ENCODE measurements at places on chromosomes 4 and X.
A peak's percentile ranks its signal among the peaks of the same experiment; 100 is the strongest.

DNA sequence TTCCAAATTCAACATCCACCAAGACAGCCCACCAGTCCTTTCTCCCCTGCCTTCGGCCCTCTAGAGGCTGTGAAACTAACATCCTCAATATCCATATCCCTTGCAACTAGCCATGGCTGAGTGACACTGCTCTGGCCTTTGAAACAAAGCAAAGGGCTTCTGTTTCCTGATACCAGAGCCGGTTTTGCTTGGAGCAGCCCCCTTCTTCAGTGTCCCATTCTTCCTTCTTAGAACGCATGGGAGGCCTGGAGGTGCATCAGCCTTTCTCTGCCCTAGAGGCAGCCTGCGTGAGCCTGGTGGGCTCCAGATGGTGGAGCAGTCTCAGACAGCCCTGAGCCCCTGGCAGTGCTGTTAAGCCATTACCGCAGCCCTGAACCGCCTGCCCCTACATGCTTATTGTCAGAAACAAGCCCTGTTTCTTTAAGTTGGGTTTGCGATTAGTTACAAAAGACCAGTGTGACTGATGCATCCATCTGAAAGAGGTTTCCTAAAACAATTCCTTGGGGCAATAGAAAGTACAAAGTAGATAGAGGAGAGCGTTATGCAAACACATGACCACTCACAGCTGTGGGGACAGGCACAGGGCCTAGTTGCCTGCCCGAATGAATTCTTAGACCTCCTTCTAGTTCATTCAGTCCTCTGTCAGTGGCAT, 74.1 kb downstream of the EVC start:
- DNase-seq: no peak

- DNase-seq: no peak
Observed at GRCh38 chr4:110400086-110400485, 75.9 kb upstream of the ENPEP start.

DNA sequence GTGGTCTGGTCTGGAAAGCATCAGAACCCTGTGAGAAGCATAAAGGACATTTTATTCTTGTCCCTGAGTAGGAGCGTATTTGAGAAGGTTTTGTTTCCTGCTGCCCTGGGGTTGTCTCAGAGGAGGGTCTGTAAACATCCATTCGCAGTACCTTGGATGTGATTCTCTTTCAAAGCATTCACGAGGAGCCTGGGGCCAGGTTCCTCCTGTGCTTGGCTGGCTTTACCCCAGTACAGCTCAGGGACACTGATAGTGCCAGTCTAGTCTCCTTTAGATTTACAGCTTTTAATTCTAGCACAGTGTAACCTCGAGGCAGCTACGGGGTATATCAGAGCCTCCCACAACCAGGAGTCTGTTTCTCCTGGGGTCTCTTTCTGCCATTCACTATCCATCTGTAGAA, 2.7 kb downstream of the CLRN2 start:
- DNase-seq: no peak

- no peak for DNase-seq
Observed at GRCh38 chr4:80340036-80340435, 4.5 kb downstream of the CFAP299 start.

DNA sequence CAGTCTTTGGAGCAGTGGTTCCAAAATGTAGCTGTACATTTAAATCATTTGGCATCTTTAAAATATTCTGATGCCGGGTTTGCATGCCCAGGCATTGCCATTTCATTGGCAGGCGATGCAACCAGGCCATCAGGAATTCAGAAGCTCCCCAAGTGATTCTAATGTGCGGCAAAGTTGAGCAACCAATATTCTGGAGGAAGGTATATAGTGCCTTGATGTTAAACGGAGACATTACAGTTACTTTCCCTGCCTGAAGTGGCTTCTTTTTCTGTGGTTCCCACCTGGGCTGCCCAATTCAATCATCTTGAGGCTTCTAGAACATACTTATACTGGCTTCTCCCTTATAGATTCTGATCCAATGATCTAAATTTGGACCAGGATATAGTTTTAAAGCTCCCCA, 68.7 kb upstream of the PGM2 start:
- no peak for DNase-seq

DNA sequence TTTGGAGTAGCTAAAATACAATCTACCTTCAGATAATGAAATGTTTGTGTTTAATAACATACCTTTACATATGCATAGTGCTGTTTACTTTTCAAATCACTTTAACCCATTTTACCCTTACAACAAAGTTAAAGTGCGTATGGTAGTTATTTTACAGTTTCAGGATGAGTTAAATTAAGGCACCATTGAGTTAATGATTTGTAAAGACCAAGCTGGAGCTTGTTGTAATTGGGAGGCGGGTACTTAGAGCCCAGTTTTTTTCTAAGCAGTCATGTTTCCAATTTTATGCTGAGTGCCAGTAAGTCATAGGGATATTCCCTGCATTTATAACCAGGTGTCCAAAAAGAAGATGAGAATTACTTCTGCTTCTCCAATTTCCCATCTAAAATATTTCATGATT, 84.2 kb upstream of the NRK start:
- no peak for DNase-seq

GRCh38 chr4:152945639-152946038, 9.5 kb downstream of the FHDC1 start:
- no peak for DNase-seq

DNA sequence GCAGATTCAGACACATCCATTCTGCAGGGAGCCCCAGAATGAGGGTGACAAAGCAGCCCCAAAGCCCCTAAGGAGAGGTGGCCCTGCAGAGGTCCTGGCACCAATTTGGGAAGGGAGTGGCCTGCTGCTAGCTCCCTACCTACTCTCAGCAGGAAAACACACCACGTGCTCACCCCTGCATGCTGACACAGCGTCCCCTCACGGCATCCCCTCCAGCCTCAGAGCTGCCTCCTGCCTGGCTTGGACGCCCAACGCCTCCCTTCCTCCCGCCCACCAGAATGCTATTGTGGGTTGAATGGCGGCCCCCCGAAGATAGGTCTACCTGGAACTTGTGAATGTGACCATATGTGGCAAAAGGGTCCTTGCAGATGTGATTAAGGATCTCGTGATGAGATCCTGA, 28.8 kb downstream of the ZFYVE28 start:
- no peak for DNase-seq

- DNase-seq: no peak
Observed at GRCh38 chr4:159017323-159018026, 85.4 kb upstream of the RAPGEF2 start.

DNA sequence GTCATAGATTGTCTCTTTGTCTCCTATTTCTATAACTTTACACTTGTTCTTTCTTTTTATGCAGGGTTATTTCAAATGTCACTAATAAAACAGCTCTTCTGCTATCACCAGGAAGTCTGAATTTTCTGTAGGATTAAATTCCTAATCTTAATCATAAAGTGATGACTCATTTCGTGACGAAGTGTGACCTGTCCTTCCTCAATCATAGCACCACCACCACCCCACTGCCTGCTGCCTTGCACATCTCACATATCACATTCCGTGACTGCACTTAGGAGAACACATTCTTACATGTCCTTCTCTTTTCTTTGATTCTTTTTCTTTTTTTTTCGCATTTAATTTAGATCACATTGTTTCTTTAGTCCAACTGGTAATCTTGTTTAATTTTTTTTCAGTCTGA, 57.7 kb upstream of the UGT2B7 start:
- no peak for DNase-seq

DNA sequence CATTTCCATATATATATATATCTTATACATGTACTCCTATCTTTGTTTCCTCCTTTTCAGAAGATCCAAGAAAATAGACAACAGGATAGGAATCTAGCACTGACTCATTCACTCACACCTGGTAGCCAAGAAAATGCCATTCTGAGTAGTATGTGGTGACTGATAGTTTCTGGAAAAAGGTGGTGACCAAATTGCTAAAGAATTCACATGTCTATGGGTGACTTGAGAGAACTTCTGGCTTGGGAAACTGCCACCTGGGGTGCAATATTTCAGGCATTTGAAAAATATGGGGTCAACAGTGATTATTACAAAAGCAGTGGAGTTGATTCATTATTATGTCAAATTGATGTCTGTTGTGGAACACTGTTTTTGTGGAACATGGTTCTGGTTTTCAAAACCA, 605.1 kb downstream of the PCDH18 start:
- no peak for DNase-seq

DNA sequence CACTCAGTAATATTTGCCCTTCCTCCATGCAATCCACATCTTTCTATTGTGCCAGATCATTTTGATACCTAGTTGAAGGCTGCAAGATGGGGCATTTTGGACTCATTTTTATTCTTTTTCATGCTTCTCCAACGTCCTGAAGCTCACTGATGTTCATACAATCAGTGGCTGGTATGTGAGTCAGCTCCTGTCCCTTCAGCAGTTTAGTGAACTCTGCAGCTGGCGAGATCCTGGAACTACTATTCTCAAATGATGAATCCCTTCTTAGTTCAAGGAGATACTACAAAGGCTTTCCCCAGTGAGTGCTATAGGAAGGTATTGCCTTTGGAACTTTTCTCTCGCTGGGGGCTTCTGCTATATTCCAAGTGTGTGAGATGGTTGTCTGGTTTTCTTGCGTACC, 9.6 kb upstream of the CCDC149 start:
- no peak for DNase-seq

DNA sequence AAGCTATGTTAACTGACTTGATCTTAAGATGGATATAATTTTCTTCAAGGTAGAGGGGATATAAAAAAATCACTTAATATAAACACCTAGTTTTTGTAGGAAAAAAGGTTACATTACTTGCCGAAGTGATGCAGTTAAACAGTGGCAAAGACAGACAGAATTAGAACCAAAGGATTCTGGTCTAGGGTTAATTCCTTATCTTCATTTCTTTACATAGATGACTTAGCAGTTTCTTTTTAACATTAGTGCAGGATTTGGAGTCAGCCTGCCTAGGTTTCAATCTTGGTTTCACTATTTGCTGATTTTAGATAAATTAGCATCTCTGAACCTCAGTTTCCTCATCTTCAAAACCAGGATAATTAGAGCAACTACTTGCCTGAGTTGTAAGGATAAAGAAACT, 14.3 kb downstream of the ZAR1 start:
- DNase-seq: no peak

- no peak for DNase-seq
Observed at GRCh38 chr4:39348371-39349315, 17.5 kb downstream of the RFC1 start.

DNA sequence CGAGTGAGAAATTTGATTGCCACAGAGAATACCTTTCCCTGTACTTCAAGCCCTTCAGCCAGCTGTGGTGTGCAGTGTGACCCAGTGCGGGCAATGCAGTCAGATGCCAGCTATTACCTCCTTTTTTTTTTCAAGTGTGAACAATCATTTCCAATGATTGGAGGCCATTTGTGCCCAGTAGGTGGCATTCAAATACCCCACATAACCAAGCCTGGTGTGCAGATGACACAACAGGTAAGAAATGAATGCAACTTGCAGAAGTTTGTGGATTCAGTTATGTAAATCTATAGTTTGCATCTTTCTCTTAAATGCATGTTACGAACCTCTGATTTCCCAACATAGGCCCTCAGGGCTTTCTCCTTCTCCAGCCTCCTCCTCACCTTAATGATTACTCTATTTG, 98.0 kb downstream of the CLCN4 start:
- DNase-seq: peak; percentile 87

DNA sequence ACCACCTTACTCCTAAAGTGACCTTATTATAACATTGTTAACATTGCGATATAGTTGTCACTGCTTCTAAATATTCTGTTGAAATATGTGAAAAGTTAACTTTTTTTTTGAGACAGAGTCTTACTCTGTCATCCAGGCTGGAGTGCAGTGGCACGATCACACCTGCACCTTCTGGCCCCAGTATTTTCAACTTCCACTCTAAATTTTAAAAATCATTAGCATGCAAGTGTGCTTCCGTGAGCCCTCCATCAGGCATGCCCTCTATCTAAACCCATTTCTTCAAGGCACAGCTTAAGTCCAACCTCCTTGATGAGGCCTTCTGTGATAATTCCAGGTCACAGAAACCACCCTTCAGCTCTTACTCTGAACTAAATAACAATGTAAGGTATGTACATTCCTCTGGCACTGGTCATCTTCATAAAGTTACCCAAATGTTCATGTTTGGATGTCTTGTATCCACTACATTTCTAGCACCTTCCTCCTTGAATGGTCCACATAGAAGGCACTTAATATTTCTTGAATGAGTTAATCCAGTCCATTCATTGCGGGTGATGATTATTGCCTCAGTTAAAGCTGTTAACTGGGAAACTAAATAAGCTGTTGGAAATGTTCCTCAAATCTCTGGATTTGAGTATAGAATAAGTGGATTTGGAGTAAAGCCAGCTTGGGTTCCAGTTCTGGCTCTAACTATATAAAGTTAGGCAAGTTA, 38.6 kb upstream of the TMEM131L start:
- DNase-seq: no peak
